ENCODE measurements at places on chromosomes 6 and 20. TPM values are rescaled to one million over a fixed set of nuclear protein-coding genes. Genes with fewer than 3 reads are reported as not detected.

Gene ELOVL4
- total RNA-seq = 1.6 TPM

Gene ETV7
- not detected for total RNA-seq

Gene GSTA2
- total RNA-seq = not detected

Gene EFCAB8
- 2.2 TPM for total RNA-seq

Gene DEFB132
- total RNA-seq = not detected

Gene ZC2HC1B
- not detected for total RNA-seq

Gene TMEM200A
- 0.14 TPM for total RNA-seq

Gene TAGAP
- 54.5 TPM for total RNA-seq

Gene RIMS4
- total RNA-seq = not detected

Gene TUBB2B
- total RNA-seq = not detected

Gene MCHR2
- not detected for total RNA-seq

Gene ABHD16B
- not detected for total RNA-seq

Gene CRISP2
- total RNA-seq = not detected

Gene SCUBE3
- not detected for total RNA-seq

Gene SNAP91
- total RNA-seq = not detected

Gene TTLL9
- total RNA-seq = not detected

Gene BPI
- not detected for total RNA-seq

Gene TTK
- total RNA-seq = 1.2 TPM

Gene GPLD1
- total RNA-seq = 1.8 TPM

Gene ARHGAP40
- not detected for total RNA-seq

Gene STX11
- total RNA-seq = 3.0 TPM

Gene PPP1R16B
- 33.6 TPM for total RNA-seq

Gene TRIM40
- not detected for total RNA-seq

Gene HLA-DOA
- total RNA-seq = 51.7 TPM

Gene ZNF391
- total RNA-seq = 7.9 TPM

Gene RIMS1
- total RNA-seq = not detected

Gene GPR63
- 0.11 TPM for total RNA-seq

Gene MAS1
- total RNA-seq = not detected

Gene SAMHD1
- total RNA-seq = 204 TPM

Gene PRL
- 0.57 TPM for total RNA-seq

Gene SLC17A2
- not detected for total RNA-seq

Gene PDE7B
- 0.49 TPM for total RNA-seq

Gene RBCK1
- 116 TPM for total RNA-seq

Gene C20orf204
- total RNA-seq = 5.6 TPM

Gene NKX2-2
- total RNA-seq = not detected
